ENCODE measurements at places on chromosomes 16 and 17.
A peak's percentile ranks its signal among the peaks of the same experiment; 100 is the strongest.

DNA sequence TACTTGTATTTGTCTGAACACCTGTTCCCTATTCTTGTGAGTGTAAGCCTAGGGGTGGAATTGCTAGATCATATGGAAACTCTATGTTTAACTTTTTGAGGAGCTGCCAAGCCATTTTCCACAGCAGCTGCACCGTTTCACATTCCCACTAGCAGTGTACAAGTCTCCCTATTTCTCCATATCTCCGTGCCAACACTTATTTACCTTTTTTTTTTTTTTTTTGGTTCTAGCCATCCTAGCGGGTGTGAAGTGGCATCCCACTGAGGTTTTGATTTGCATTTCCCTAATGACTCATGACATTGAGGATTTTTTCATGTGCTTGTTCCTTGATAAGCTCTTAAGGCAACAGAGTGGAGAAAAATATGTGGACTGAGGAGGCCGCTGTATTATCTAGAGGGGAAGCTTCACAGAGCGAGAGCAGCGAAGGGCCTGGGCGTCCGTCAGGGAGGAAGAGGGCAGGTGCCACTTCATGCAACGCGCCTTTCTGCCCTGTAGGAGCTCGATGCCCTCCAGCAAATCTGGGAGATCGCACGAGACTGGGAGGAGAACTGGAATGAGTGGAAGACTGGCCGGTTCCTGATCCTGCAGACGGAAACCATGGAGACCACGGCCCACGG is 50.0 kb downstream of the DNAH2 start:
- no peak for DNase-seq

DNA sequence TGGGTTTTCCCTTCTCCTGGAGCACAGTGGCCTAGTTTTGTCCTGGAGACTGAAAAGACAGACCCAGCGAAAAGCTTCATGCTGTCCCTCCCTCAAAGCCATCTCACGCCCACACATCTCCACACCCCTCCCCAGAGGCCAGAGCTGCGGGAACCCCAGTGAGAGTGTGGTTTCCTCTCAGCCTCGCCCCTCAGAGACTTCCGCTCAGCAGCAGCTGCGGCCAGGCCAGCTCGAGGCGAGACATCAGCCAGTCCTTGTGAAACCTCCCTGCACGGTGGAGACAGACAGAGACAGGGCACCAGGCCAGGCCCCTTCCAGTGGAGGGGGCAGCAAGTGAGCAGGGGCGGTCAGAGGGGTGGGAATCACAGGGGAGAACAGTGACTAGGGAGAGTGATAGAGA is 77.0 kb upstream of the TNRC6C start:
- DNase-seq: peak; percentile 96

- DNase-seq: no peak
Observed at GRCh38 chr16:12113523-12114345, 137.2 kb downstream of the SNX29 start.

DNA sequence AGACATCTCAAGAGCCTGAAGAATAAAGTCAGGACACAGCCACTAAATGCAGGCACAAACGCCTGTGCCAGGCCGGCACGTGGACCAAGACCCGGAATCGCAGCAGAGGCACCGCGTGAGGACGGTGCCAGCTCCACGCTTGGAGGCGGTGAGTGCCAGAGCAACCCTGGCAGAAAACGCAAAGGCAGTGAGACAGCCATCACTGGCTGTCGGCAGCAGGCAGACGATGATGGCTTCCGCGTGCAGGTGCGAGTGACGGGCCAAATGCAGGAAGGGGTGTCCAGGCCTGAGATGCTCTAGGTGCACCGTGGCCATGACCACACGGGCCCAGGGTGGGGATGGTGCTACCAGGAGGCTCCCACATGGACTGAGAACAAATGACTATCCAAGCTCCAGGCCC is 78.8 kb downstream of the LMF1 start:
- DNase-seq: no peak

DNA sequence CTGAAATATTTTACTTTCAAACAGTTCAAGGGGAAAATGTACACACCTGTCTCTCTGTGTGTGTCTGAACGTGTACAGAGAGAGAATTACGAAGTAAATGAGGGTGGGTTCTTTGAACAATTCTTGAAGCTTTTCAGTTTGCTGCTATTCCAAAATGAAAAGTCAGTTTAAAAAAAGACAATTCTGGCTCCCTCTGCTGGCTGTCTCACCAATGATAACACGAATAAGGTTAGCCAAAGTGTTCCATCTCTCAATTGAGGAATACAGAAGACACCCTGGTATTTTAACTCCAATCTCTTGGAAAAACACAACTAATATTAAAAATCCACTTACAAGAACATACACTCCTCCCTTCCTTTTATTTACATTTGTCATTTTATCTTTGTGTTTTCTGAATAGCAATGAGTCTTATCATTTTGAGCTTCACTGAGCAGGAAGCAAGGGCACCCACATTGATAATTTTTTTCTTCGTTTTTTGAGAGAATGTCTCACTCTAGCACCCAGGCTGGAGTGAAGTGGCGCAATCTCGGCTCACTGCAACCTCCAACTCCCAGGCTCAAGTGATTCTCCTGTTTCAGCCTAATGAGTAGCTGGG is 20.5 kb downstream of the EFTUD2 start:
- DNase-seq: peak; percentile 60
